GM19239 (cell line): ENCODE measurements at places on chromosomes 2 and 18.

GRCh38 chr2:159137511-159138241 is 148.8 kb downstream of the WDSUB1 start:
- DNase-seq: no peak

DNA sequence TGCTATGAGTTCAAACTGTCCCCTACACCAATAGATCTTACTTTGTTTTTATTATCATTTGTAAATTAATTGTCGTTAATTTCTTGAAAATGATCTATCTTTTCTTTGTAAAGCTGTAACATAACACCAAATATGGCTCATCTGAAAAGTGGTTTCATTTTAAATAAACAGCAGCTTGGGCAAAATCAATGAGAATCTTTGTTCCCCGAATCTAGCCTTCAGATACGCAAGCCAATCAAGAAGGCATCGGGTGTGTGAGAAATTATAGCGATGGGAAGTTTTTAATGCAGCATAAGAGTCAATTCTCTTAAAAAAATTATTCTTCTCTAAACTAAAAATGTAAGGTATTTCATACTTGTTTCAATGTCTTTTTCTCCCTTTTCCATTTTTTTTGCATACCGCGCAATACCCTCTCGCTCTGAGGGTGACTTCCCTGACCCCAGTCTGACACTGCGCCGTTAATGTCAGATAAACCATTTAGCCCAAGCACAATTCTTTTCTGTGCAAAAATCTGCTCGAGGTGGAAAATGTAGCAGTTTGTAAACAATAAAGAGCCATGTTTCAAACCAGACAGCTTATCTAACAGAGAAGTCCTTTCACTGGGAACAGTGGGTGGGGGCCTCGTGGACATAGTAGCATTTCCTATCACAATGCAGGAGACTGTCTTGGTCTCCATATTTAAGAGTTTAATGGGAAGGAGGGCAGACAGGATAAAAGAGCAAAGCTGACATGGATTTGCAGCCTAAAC is 129.4 kb downstream of the TCF4 start:
- DNase-seq: no peak

GRCh38 chr18:71374294-71375000 is 1085.6 kb downstream of the SOCS6 start:
- DNase-seq: no peak

DNA sequence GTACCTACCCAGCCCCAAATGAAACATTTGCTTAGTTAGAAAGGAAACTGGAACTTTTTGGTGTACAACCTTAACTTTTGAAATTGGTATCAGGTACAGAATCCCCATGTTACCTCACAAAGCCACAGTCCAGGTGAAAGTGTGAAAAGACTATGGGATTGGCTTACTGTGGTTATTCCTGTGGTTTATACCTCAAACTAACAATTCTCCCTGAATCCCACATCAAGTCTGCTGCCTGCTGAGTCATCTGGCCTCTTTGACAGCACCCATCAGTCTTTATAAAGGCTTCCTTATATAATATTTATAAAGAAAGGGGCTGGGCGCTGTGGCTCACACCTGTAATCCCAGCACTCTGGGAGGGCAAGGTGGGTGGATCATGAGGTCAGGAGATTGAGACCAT is 164.6 kb downstream of the TMEM247 start:
- no peak for DNase-seq

GRCh38 chr2:66387016-66387753 is 47.7 kb upstream of the MEIS1 start:
- no peak for DNase-seq

DNA sequence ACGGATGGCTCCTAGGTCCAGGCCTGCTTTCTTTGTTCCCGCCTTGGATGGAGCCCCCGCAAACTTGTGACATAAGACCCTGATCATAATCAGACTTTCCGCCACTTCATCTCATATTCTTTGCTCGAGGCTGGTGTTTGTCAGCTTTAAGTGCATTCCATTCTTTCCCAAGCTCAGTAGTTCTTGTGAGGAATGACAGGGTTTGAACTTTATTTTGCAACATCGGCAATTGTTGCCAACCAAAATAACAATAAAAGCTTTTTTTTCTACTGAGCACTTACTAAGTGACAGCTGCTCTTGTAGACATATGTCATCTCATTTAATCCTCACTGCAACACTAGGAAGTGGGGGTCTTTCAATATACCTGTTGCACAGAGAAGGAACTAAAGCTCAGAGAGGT is 178.8 kb upstream of the ST6GAL2 start:
- DNase-seq: no peak

DNA sequence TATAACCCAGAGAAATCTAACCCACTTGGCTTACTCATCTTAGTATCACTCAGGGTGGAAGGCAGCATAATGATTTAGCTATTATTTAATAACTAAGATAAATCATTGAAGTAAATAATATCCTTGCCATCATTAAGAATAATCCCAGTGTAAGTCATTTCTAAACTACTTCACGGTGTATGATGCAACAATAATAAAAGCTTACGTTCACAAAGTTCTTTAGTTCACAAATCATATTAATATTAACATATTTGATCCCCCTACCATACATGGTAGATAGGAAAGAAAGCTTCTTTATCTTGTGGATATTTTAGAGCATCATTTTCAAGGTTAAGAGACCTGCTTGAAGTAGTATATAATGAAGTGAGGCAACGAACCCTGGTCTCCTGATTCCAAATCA is 401.0 kb downstream of the NCKAP5 start:
- no peak for DNase-seq

DNA sequence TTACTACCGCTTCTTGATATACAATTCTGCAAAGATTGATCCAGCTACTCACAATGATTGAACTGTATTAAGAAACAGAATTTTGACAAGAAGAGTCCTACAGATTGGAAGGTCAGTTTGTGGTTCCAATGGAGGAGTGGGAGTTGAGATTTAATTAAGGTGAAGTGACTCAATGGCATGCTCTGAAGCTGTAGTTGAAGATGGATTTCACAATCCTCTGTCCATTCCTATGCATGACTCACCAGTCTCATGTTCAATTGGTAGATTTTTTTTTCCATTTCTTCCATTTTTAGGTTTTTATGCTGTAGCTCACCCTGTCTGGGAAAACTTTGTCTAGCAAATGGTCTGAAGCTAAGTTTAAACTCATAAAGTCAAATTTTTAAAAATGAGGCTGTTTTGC is 83.3 kb downstream of the DPP4 start:
- no peak for DNase-seq

GRCh38 chr2:143551971-143552650 is 422.9 kb downstream of the ARHGAP15 start:
- DNase-seq: no peak

GRCh38 chr18:55465313-55465712 is 122.7 kb downstream of the TCF4 start:
- DNase-seq: no peak

- no peak for DNase-seq
Observed at GRCh38 chr18:47248115-47248603, 3.3 kb downstream of the SKOR2 start.

DNA sequence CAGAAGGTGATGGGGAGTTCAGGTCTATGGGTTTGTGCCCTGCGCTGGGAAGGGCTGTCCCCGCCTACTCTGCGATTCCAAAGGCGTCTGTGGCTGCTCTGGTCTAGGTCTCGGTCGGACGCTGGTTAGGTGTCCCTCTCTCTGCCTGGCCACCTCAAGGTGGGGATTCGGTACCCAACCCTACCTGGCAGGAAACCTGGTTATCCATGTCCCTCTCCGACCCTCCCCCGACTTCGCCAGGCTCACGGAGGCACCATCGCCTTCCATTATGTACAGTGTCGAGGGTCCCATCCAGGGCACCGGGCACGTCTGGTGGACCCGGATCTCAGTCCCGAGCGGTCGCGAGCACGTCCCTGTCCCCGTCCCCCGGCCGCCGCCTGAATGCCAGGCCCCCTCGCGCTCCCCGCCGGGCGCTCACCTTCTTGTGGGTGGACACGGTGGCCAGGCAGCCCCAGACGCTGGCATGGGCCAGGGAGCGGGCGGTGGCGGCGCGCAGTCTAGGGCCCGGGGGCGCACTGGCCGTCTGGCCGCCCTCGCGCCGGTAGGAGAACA is 628 bp downstream of the CREG2 start:
- no peak for DNase-seq

DNA sequence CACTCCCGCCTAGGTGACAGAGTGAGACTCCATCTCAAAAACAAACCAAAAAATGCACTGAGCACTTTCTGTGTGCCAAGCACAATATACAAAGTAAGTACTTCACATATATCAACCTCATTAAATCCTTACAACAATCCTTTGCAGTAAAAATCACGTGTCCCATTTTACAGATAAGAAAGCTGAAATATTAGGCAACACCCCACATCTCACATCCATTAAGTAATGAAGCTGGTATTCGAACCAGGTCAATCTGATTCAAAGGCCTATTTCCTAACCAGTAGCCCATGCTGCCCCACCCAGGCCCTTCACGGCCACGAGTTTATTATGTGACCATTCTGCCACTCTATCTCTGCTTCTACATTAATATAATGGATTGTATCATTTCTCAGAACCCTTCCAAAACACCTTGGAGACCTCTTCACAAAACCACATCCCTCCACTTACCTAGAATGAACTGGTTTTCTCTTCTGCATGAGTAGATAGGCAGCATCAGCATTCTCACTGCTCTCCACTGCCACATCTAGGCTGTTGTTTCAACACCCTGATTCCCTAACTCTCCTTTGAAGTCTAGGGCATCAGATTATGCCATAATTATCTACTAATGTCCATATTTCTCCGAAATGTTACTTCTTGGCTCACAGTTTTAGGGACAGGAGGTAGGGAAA is 3.1 kb upstream of the EXOC6B start:
- no peak for DNase-seq

GRCh38 chr2:152617456-152618192 is 99.6 kb downstream of the PRPF40A start:
- DNase-seq: no peak

GRCh38 chr2:120218181-120218580 is 5.0 kb downstream of the TMEM185B start:
- no peak for DNase-seq

- no peak for DNase-seq
Observed at GRCh38 chr2:85681776-85682175, 12.4 kb upstream of the GNLY start.

DNA sequence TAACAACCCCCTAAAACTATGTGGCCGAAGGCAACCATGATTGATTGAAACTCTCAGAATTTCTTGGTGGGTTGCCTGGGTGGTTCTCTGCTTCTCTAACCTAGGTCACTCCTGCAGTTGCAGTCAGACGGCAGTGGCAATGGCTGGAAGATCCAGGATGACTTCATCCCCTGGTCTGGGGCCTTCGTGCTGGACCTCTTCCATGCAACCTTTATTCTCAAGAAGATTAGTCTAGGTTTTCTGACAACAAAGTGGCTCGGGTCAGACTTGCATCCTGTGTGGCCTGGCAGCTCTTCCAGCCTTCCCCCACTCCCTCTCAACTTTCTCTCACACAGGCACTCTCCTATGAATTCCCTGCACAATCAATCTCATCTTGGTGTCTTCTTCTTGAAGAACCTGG is 76.4 kb downstream of the METTL4 start:
- DNase-seq: no peak

- no peak for DNase-seq
Observed at GRCh38 chr2:43472527-43473194, 123.2 kb downstream of the THADA start.

DNA sequence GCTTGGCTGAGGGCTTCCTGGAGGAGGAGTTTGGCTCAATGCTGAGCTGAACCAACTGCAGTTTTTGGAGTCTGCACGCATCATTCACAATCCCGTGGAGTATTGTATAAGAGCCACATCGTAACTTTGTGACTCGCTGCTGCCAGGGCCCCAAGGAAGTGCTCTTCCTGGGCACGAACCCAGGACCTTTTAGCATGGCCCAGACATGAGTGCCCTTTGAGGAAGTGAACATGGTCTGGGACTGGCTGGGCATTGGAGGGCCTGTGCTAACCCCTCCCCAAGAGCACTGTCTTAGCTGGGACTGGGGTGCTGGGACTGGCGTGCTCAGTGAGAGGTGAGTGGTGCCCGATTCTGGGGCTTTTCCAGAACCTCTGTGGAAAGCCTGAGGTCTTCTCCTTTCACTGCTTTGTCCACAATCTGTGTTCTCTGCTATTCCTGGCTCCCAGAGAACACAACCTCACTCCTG is 88.6 kb downstream of the LIPG start:
- DNase-seq: no peak

GRCh38 chr2:142180820-142181533 is 50.2 kb upstream of the LRP1B start:
- no peak for DNase-seq

- no peak for DNase-seq
Observed at GRCh38 chr18:58148954-58149471, 105.0 kb downstream of the NEDD4L start.

- DNase-seq: no peak
Observed at GRCh38 chr2:111252436-111252835, 131.7 kb downstream of the BCL2L11 start.

- DNase-seq: no peak
Observed at GRCh38 chr2:100042562-100042961, 99.8 kb downstream of the AFF3 start.

GRCh38 chr2:150303281-150303680 is 184.2 kb downstream of the RND3 start:
- DNase-seq: no peak

DNA sequence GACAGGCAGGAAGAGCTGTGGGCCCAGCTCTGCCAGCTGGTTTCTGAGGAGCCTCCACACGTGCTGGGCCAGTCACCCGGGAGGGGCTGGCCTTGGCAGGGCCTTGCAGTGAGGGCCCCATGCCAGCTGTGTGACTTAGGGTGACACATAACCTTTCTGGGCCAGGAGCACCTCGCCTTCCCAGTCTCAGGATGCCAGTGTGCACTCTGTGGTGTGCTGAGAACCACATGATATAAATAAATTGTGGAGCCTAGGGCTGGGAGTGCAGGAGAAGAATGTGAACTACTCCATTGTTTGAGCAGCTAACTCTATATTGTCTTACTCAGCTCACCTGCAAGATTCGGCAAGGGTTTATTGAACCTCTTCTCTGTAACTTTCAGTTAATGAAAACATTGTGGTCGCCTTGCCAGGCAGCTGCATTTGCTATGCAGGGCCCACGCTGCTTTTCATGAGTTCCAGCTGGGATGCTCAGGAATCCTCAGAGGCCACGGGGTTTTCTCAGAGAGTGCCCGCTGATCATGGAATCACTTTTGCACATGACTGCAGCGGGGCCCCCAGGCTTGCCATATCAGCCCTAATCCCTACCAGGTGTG is 222.3 kb downstream of the SH3RF3 start:
- no peak for DNase-seq

DNA sequence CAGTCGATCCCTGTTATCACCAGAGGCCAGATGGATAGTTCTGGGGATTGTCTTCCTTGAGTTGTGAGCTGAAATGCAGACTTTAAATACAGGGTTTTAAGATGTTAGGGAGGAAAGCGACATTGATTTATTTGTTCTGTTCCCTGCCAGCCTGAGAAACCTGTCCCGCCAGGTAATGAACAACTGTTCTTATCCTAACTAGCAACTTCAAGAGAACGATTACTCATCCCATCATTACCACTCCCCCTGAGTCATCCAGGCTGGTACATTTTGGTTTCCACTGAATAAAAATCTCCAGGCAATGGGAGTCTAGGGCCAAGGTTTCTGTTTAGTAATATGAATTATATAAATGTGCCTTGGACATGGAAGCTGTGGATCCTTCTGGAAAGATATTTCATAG is 131.2 kb downstream of the LYPD6B start:
- DNase-seq: no peak
